Stimulated activated CD8-positive, alpha-beta memory T cell treated with anti-CD3 and anti-CD28 coated beads, Interleukin-7, amount 100 ng/mL, for 1 hour (primary cell): ENCODE measurements at places on chromosomes 3 and 15.

DNA sequence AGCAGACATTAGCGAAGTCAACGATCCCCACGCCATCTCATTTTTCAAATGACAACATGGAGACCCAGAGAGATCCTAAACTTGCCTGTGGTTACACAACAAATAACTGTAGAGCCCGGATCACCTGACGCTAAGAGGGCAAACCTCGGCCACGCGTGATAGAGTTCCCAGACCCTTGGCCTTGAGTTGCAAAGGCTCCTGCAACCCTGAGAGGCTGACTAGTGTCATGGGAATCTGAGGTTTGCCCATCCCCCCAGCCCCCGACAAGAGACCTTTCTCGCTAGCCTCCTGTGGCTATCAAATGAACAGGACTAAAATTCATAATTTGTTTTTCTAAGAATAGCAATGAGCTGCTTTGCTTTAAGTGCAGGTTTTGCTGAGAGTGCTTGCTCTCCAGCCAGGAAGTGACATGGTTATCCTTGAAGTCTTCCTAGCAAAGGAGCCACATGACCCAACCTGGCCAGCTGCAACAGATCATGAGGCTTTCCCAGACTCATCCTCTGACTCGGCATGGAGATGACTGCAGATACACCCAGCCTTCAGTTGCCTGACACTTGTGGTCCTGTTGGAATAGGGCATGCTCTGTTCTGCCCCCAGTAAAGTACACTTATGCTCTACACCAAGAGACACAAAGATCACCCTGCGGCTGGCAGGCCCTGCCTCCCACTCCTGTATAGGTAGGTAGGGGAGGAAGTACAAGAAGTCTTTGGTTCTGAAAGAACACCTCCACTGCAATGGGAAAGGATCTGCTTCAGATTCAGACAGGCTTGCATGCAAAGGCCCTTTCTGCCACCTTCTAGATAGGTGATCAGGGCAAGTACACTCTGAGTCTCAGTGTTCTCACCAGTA, 36.0 kb downstream of the MCF2L2 start:
- DNase-seq: no peak

- no peak for DNase-seq
Observed at GRCh38 chr3:21738935-21739702, 11.9 kb downstream of the ZNF385D start.

- no peak for DNase-seq
Observed at GRCh38 chr3:125316949-125317348, 58.2 kb downstream of the ZNF148 start.

GRCh38 chr3:55160241-55160983, 232.6 kb upstream of the LRTM1 start:
- no peak for DNase-seq
